ENCODE measurements at places on chromosomes 11 and 22. TPM values are rescaled to one million over a fixed set of nuclear protein-coding genes. Genes with fewer than 3 reads are reported as not detected.
A peak's percentile ranks its signal among the peaks of the same experiment; 100 is the strongest.

The YPEL1 gene
- 0.17 TPM for total RNA-seq

The SHANK3 gene
- total RNA-seq, result 0.58 TPM

The FZD4 gene
- 3.0 TPM for total RNA-seq

The CBLIF gene
- total RNA-seq, result not detected

- DNase-seq, result no peak
Measured at GRCh38 chr11:121323046-121323607, 30.6 kb downstream of the SC5D start.

DNA sequence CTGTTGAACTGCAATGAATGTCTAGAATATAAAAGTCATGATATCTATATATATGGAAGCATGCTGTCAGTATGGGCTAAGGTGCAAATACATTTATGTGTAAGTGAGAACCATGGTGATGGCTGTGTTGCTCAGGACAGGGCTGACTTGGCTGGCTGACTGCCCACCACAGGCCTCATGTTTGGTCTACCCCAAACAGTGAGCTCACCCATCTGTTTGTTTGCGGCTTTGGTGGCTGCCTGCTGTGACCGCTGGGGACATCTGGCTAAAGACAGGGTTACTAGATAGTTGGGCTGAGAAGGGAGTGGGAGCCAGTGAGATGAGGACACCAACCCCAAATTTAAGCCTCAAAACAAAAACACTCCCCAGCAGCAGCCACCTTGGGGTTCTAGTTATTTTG lies 6.3 kb downstream of the CD44 start:
- DNase-seq, result peak; percentile 62

GRCh38 chr11:100719809-100720221 lies 32.7 kb downstream of the ARHGAP42 start:
- DNase-seq, result peak; percentile 89

- peak; percentile 71 for DNase-seq
Measured at GRCh38 chr11:70080763-70081162, 2.6 kb downstream of the ANO1 start.

DNA sequence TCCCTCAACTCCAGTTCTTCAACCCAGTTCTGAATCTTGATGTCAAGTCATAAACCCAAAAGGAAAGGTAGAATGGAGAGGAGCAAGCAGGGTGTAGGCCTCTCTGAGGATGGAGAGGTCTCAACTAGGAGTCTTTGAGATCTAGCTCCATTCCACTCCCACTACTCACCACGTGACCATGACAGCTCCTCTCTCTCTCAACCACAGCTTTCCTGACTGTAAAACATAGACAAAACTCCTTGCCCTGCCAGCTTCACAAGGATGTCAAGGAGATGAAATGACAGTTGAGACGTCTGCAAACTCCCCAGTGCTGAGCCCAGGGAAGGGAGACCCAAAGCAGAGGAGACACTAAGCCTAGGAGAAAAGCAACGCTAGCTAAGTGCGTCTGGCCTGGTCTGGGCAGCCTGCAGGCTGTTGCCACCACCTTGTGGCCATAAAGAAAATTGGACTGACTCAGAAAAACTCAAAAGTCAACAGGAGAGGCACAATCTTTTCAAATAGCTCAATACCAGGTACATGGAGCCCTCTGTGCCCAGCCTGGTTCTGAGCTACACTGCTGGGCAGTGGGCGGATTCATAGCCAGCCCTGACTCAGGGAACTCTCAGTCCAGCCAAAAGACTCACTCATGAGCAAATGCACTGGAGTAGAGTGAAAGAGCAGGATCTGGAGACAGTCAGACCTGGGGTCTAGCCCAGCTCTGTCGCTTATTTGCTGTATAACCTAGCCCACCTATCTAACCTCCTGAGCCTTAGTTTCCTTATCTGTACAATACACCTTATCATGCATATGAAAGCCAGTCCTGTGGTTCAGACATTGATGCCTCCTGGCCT lies 3.4 kb downstream of the CLPB start:
- DNase-seq, result peak; percentile 54

Measured in HT1080 (cell line).